ENCODE measurements at places on chromosomes 2 and 18.

GRCh38 chr2:18403921-18404522 is 156.4 kb downstream of the RDH14 start:
- DNase-seq = no peak

- no peak for DNase-seq
These were observed 100.0 kb upstream of the PKDCC start for GRCh38 chr2:41947701-41948396.

DNA sequence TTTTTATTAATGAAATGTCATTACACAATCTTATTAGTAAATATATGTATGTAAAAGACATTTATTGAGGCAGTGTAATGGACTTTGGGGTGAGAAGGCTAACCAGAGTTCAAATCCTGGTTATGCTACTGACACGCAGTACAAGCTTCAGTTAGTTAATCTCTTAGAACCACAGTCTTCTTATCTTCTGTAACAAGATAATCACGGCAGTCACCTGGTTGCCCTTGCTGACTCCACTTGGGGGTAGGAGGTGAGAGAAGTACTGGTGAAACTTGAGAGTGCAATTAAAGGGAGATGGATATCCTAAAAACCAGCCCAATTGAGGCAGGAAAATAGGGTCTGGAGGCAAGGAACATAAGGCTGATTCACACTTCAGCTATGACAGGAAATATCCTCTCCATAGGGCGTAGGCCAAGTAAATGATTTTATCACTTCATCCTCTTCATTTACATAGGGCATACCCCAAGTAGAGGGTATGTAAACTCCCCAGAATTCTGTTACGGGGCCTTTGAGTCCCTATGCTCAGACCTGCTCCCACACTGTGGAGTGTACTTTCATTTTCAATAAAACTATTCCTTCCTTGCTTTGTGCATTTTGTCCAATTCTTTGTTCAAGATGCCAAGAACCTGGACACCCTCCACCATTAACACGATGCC is 21.3 kb downstream of the SKA1 start:
- no peak for DNase-seq

GRCh38 chr2:105627534-105627933 is 117.2 kb upstream of the NCK2 start:
- no peak for DNase-seq

- no peak for DNase-seq
These were observed 44.6 kb downstream of the FOSL2 start for GRCh38 chr2:28437149-28437835.

DNA sequence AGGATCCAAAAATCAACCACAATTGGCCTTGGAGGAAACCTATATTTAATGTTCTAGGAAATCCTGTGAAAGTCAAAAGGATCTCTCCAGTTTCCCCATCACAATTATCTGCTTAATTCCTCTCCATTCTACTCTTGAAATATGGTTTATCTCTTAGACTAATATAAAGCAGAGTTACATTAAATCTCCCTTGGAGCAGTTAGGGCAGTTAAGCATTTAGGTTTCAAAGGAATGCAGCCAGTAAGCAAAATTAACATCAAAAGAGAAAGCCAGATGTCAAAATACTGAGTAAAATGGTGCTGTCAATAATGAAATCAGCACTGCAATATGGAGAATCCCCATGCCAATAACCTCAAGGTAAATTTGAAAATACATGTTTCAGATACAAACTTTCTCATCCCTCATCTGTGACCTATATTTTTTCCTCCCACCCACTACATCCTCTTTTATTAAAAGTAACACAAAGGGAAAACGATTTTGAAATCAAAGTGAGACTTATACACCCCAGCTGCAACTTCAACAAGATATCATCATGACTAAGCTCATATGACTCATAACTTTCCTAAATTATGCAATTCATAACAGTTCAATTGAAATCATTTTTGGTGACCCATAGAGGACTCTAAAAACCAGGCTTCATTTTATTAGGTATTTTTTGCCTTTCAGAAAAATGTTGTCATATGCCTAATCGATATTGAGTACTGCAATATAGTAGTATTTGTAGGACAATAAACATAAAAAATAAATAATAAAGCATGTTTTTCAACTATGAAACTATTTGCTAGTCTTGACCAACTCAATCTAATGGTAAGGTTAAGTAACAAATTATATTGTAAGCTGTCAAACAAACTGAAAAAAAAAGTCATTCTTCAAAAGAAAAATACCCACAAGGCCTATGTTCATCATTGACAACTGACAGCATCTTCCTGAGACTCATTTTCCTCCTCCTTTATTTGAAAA is 3.1 kb downstream of the ADAM17 start:
- DNase-seq = peak; percentile 85

DNA sequence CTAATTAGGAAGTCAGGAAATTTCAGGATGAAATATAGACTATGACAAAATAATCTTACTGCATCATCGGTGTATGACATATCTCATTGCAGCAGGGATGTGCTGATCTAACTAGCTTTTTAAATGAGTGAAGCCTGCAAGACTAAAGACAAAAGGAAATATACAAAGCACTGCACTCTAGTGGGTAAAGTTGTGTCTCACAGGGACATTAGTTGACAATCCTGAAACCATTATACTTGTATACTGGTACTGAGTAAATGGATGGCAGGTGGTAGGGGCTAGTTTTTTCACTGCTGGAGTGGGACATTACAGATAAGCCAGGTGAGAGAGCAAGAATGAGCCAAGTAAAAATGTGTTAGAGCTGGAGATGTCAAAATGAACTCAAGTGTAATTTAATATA is 317.5 kb upstream of the RAB6C start:
- no peak for DNase-seq

Measured in fibroblast of mammary gland (primary cell).